ENCODE measurements at places on chromosomes 11 and 22. TPM values are rescaled to one million over a fixed set of nuclear protein-coding genes. Genes with fewer than 3 reads are reported as not detected.

- H3K27ac ChIP-seq = peak within 1 kb of the TSS; percentile 97
- peak within 1 kb of the TSS; percentile 89 for H3K4me3 ChIP-seq
- peak; percentile 43 for DNase-seq
- no peaks in the 10 kb centered on the region for H3K27me3 ChIP-seq
- H3K4me1 ChIP-seq = peaks cover 35% of the 10 kb centered on the region
These were observed at the start of gene TEX54 for GRCh38 chr11:62832336-62833234. TEX54 (minus strand) TSS chr11:62832841.

- H3K36me3 ChIP-seq = no peaks in the 10 kb centered on the region
- H3K4me1 ChIP-seq = no peaks in the 10 kb centered on the region
- H3K27me3 ChIP-seq = no peaks in the 10 kb centered on the region
- H3K27ac ChIP-seq = no peak overlapping the region
- DNase-seq = no peak
These were observed 12.6 kb downstream of the CD5 start for GRCh38 chr11:61114913-61115312.

GRCh38 chr11:15519911-15520310 lies 405.2 kb downstream of the INSC start:
- no peaks in the 10 kb centered on the region for H3K27me3 ChIP-seq
- peaks cover 12% of the 10 kb centered on the region for H3K4me1 ChIP-seq

- no peak for DNase-seq
- H3K27ac ChIP-seq = no peak overlapping the region
- H3K4me3 ChIP-seq = no peak overlapping the region
- H3K36me3 ChIP-seq = no peaks in the 10 kb centered on the region
- no peaks in the 10 kb centered on the region for H3K4me1 ChIP-seq
These were observed 11.0 kb downstream of the RAB36 start for GRCh38 chr22:23156286-23156685.

DNA sequence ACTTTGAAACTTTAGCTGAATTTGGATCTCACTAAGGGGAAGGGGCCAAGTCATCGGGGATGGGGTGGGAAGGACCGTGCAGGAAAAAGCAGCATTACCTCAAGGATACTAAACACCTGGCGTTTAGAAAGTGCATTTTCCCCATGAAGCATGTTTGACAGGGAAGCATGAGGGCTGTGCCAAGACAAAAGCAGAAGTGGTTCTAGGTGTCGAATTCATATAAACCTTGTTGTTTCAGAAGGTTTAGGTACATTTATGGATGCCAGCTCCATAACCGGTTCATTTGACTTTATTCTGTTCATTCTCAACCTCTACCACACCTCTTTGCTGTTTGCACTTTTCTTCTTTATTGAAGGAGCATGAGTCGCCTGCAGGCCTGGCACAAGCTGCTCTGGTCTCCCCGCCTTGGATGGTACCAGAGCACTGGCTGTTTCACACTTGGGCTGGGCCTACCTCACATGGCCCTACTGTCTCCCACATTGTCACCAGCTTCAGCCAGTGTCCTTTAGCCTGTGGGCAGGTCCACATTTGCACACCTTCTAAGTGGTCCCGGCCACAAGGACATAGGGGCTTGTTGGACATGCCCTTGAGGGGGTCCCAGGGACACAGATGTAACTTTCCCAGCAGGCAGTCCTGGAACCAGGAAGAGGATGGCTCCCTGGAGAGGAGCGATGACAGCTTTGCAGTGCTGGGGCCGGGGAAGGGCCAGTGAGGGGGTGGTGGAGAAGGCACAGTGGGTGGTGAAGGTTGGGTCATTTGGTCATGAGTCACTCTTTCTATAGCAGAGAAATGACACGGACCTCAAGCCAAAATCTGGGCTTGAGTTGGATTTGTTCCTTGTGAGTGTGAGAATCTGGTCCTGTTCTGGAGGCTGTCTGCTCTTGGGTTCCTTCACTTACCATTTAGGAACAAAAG lies 3.2 kb upstream of the ST14 start:
- H3K4me1 ChIP-seq = peaks cover 12% of the 10 kb centered on the region
- DNase-seq = no peak
- no peaks in the 10 kb centered on the region for H3K36me3 ChIP-seq
- no peak overlapping the region for H3K4me3 ChIP-seq

DNA sequence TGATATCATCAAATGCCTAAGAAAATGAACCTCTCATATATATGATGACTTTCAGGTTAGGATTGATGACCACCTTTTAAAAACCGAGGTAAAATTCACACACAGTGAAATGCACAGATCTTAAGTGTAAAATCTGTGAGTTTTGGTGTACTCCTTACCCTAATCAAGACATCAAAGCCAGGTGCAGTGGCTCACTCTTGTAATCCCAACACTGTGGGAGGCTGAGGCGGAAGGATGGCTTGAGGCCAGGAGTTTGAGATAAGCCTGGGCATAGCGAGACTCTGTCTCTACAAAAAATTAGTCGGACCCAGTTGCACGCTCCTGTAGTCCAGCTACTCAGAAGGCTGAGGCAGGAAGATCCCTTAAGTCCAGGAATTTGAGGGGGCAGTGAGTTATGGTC lies 140.4 kb downstream of the UVRAG start:
- H3K4me3 ChIP-seq = no peak overlapping the region
- no peaks in the 10 kb centered on the region for H3K36me3 ChIP-seq
- H3K4me1 ChIP-seq = no peaks in the 10 kb centered on the region
- no peaks in the 10 kb centered on the region for H3K27me3 ChIP-seq
- H3K27ac ChIP-seq = no peak overlapping the region

- H3K4me1 ChIP-seq = no peaks in the 10 kb centered on the region
- DNase-seq = no peak
- H3K4me3 ChIP-seq = no peak overlapping the region
- H3K27ac ChIP-seq = no peak overlapping the region
- no peaks in the 10 kb centered on the region for H3K27me3 ChIP-seq
These were observed 18.6 kb downstream of the ADAMTS8 start for GRCh38 chr11:130409594-130410388.

GRCh38 chr11:130416906-130417305 lies 11.5 kb downstream of the ADAMTS8 start:
- H3K4me1 ChIP-seq = no peaks in the 10 kb centered on the region
- no peak overlapping the region for H3K27ac ChIP-seq
- no peak overlapping the region for H3K4me3 ChIP-seq
- no peak for DNase-seq

DNA sequence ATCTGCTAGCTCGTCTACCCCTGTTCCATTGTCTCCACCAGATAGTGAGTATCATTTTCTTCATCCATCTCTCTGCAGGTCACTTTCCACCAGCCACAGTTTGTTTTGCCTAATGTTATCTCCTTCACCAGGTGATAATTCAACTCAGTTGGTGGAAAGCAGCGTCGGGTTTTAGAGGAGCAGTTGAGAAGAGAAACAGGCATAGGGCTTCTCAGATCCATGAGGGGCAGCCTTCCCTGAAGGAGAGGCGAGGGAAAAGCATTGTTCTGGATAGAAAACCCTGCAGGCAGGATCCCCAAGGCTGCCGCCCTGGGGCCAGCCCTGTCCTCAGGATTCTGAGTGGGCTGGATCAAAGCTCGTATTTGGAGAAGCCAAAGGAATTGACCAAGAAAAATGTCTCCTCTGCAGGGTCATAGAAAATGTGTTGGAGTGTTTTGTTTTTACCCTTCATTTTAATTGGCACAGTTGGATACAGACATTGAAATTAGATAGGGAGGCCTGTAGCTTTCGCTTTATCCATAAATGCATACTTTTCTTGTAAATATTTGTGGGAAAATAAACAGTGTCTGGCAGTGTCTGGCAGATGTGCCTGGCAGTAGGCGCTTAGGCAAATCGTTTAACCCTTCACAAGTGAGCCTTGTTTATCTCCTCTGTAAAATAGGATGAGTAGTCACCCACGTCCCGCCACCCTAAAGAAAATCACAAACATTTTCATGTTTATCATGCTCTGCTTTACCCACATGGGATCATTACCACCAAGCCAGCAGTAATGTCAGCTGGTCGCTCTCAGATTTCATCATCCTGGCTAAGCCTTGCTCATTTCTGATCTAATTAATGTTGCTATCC lies 73.4 kb upstream of the TTC12 start:
- H3K4me3 ChIP-seq = no peak overlapping the region
- no peak for DNase-seq
- H3K27me3 ChIP-seq = no peaks in the 10 kb centered on the region
- H3K27ac ChIP-seq = no peak overlapping the region
- no peaks in the 10 kb centered on the region for H3K4me1 ChIP-seq
- no peaks in the 10 kb centered on the region for H3K36me3 ChIP-seq

DNA sequence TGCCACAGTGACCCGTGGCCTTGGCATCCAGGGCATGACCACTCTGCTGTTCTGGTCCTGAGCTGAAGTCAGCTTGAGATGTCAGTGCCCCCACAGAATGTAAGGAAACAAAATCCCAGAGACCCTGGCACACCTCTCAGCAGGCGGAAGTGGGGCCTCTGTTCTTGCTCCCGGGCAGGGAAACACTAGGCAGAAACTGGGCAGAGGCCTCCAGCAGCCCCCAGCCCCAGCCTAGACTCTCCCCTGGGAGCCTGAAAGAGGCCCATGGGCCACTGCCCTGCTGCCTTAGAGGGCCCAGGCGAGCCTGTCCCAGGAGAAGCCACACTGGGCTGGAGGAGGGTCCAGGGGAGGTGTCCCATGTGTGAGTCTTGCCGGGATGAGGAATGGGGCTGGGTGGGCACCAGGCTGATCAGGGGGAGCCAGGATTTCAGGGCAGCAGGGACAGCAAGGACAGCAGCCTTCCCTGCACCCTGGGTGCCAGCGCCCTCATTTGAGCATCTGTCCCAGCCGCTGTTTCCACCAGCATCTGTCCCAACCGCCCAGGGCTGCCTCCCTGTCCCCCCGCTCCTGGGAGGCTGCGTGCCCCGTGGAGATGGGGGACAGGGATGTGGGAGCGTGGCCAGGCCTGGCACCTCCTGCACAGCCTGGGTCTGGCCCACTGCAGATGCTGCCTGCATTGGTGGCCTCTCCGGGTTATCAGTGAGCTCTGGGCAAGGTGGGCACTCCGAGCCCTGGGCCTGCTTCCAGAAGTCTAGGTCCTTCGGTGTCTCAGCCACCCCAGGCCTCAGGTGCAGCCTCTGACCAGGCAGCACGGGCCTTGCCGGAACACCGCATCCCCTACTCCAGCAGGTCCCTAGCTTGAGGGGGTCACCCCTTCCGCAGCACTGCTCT lies 1072.4 kb downstream of the BRD1 start:
- H3K27ac ChIP-seq = no peak overlapping the region
- H3K4me1 ChIP-seq = no peaks in the 10 kb centered on the region
- no peak overlapping the region for H3K4me3 ChIP-seq
- H3K36me3 ChIP-seq = no peaks in the 10 kb centered on the region

GRCh38 chr11:67274768-67275605 lies 8.7 kb downstream of the GRK2 start:
- no peak overlapping the region for H3K4me3 ChIP-seq
- peak overlapping the region; percentile 67 for H3K27ac ChIP-seq
- H3K36me3 ChIP-seq = peaks cover 8% of the 10 kb centered on the region
- no peak for DNase-seq

DNA sequence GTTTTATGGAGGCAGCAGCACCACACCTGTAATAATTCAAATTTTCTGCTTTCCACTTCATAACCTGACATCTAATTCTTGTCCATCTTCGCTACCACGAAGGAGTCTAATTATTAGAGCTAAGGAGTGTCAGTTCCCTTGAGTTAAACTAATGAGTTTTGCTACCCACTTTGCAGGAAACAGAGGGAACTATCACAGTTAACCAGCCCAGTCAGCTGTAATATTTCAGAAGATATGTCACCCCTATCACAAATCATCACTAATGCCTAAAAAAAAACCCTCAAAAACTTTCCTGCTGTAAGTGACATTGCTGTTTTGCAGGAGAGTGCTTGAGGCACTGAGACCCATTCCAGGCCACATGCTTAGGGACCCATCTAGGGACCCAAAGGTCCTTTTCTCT lies 8.4 kb downstream of the TECTA start:
- H3K36me3 ChIP-seq = no peaks in the 10 kb centered on the region
- H3K4me3 ChIP-seq = no peak overlapping the region
- H3K4me1 ChIP-seq = no peaks in the 10 kb centered on the region
- no peaks in the 10 kb centered on the region for H3K27me3 ChIP-seq
- no peak for DNase-seq

DNA sequence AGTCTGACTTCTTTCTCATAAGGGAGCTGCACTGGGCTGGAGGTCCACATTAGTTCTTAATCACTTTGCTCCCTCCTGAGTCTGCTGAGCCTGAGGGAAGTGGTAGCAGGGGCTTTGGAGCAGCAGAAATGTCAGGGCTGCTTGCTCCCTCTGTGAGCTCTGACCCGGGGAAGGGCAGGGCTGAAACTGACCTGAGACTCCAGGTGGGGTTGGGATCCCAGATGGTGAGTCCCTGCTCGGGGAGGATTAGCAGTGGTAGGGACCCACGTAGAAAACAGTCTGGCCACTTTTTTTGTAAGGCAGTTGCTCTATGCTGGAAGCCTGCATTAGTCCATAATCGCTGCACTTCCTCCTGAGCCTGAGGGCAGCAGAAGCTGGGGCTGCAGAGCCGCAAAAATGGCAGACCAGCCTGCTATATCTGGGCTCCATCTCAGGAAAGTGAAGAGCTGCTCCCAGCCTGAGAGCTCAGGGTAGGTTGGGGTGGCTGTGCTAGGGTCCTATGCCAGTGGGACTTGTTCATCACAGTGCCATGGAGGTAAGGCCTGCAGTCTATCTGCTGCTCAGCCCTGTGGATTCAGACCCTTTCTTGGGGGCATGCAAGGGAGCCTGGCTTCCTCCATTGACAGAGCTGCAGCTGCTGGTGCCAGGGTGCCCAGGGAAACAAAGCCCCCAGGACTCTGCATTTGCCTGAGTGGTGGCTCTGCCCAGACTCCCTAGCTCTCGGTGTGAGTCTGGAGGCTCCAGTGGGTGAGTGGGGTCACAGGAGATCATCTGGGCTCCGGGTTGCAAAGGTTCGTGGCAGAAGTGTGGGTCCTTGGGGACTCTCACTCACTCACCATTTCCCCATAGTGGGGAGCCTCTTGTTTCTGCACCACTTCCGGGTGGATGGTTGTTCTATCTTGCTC lies 854.3 kb downstream of the LUZP2 start:
- H3K36me3 ChIP-seq = no peaks in the 10 kb centered on the region
- no peaks in the 10 kb centered on the region for H3K27me3 ChIP-seq
- no peaks in the 10 kb centered on the region for H3K4me1 ChIP-seq
- no peak for DNase-seq
- H3K27ac ChIP-seq = no peak overlapping the region
- H3K4me3 ChIP-seq = no peak overlapping the region

GRCh38 chr22:48720662-48721394 lies 1106.8 kb downstream of the BRD1 start:
- H3K36me3 ChIP-seq = no peaks in the 10 kb centered on the region
- H3K4me1 ChIP-seq = no peaks in the 10 kb centered on the region
- H3K27ac ChIP-seq = no peak overlapping the region
- DNase-seq = no peak
- H3K4me3 ChIP-seq = no peak overlapping the region
- H3K27me3 ChIP-seq = no peaks in the 10 kb centered on the region

DNA sequence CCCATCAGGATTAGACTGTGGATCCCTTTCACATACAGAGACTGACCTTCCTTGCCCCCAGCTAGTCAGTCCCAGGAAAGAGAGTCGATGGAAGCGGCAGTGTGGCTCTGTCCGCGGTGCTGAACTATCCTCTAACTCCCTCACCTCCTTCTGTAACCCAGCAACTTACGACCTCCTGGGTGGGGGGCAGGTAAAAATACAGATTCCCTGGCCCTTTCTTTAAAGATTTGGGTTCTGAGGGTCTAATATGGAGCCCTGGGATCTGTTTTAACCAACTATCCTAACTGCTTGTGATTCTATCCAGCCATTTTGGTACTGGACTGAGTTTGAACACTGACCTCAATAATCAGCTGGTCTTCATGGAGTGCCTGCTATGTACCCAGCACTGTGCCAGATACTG lies 23.2 kb downstream of the MFNG start:
- DNase-seq = peak; percentile 58
- no peaks in the 10 kb centered on the region for H3K27me3 ChIP-seq
- peaks cover 2% of the 10 kb centered on the region for H3K4me1 ChIP-seq
- H3K27ac ChIP-seq = no peak overlapping the region
- H3K4me3 ChIP-seq = no peak overlapping the region

Gene A4GALT
- 8.2 TPM for total RNA-seq

Gene RASL10A
- total RNA-seq = 0.75 TPM

Gene TMEM45B
- total RNA-seq = 6.3 TPM

Gene SLN
- not detected for total RNA-seq

Data from liver (tissue), 10 donors.